ENCODE measurements at places on chromosomes 6 and 20. TPM values are rescaled to one million over a fixed set of nuclear protein-coding genes. Genes with fewer than 3 reads are reported as not detected.

GRCh38 chr6:130473886-130474285 is 108.1 kb downstream of the TMEM200A start:
- no peak for DNase-seq

The RBM12 gene
- total RNA-seq: 79.5 TPM

The SNAI1 gene
- 0.27 TPM for total RNA-seq

DNA sequence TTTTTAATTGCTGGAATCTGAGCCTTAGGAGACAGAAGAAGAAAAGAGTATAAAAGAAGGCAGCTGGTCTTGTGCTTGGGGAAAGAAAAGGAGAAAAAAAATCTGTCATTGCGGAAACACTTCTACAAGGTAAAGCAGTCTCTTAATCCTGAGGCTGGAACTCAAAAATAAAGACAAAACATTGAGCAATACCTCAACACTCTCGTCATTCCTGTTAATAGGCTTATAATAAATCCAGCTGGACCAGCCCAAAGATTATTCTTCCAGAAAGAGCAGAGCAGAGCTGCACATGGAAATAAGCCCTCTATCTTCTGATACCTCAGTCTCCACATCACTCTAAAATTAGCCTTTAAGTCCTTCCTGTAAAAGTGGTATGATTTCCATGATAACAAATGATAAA is 62.0 kb upstream of the HIVEP1 start:
- DNase-seq: no peak

GRCh38 chr6:142846459-142846831 is 98.5 kb downstream of the HIVEP2 start:
- DNase-seq: no peak

GRCh38 chr6:124027392-124027791 is 223.7 kb downstream of the NKAIN2 start:
- no peak for DNase-seq

- DNase-seq: no peak
Measured at GRCh38 chr6:66321017-66321416, 614.0 kb upstream of the EYS start.

- no peak for DNase-seq
Measured at GRCh38 chr6:72711731-72712130, 89.9 kb downstream of the KCNQ5 start.

The ENPP3 gene
- 0.64 TPM for total RNA-seq

Data from cerebellum (tissue), 4 donors.